ENCODE measurements at places on chromosomes 5 and 9. TPM values are rescaled to one million over a fixed set of nuclear protein-coding genes. Genes with fewer than 3 reads are reported as not detected.

Gene AHRR
- 4.5 TPM for total RNA-seq

Gene MEGF10
- total RNA-seq: 0.58 TPM

GRCh38 chr5:149221731-149222342 lies 49.8 kb upstream of the AFAP1L1 start:
- DNase-seq: no peak

DNA sequence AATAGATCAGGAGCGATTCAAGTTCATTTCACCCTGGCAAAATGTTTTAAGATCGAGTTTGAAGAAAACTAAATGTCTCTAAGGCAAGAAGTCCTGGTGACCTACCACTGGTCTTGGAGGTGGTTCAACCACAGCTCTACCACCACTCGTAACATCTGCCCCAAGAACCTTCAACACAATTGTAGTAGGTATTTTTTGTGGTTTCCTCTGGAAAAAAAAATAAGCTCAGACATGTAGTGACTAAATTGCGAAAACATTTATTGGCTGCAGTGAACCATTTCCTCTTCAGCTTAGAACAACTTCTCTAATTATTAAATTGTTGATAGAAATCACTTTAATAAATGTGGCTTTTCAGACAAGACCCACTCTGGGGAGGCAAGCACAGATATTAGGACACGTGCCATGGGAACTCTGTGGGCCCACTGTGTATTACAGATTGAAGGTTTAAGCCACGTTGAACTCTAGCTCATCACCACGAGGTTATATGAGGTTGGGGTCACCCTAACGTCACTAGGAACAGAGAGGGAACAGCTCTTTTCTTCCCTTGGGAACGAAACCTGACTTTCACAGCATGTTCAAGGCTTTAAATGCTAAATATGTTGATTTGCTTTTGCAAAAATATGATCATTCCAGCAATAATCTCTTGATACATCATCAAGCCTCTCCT lies 142.9 kb downstream of the HSD17B3 start:
- DNase-seq: no peak

GRCh38 chr5:2075365-2075764 lies 192.6 kb upstream of the IRX4 start:
- DNase-seq: no peak

DNA sequence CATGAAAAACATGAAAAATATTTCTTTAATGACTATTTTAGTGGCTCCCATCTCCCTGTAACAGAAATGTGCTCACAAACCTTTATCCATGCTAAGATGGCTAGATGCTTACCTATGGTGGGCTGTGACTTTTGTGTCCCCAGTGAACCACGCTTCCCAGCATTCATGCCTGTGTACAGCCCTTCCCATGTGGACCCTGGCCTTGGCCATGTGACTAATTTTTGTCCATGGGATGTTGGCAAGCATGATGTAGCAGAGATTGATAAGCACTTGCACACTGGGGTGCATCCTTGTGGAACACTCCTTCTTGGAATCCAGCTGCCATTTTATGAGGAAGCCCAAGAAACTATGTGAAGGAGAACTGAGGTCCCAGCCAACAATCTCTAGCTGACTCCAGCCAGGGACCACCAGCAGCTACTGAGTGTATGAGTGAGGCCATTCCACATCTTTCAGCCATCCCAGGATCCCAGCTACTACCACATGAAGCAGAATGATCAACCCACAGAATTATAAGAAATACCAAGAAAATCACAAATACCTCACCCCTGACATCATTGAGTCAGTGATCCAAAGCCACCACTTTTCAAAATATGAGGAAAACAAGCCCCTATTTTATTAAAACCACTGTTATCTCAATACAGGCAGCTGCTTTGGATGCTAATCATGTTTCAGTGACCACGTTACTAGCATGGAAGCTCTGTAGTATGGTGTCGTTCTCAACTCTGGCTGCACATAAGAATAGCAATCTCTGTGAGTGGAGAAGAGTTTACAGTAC lies 16.1 kb upstream of the RAI14 start:
- no peak for DNase-seq

Gene CDKN2A
- total RNA-seq: 4.2 TPM

- DNase-seq: no peak
Measured at GRCh38 chr9:38182321-38182720, 113.3 kb upstream of the SHB start.

Data from mesenteric fat pad (tissue), 1 donor.